ENCODE measurements at places on chromosomes 6 and 20.

GRCh38 chr20:40945754-40946450 is 82.7 kb upstream of the TOP1 start:
- DNase-seq: no peak

GRCh38 chr20:59456342-59457279 is 147.7 kb upstream of the PHACTR3 start:
- DNase-seq: no peak

DNA sequence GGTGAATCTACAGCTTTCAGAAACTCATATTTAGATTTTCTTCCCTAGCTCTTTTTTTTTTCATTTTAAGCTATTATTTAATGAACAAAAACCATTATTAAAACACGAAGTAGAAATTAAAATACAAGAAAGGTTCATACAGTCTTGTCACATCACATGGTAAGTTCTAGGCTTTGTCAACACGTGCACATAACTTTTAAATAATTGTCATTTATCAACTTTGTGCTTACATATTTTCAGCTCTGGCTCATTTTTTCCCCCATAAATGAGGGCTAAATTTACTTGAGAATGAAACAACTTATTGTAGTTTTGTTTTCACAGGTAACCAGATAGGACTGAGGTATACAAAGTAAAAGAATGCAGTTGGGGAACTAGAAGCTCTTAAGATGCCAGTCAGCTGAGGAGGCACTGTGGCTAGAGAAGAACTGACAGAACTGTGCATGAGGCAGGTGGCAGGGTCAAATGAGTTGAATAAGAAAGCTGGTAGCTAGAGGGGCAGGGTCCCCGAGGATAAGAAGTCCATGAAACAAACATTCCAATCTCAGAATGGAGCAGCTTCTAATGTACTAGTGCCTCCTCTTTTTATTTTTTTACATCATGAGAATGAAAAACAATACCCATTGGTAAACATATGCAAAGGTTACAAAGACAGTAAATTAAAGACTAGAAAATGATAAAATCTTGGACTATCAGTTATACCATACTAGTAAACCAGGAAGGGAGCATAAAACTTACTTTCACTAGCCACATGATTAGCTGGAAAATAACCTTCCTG is 141.5 kb downstream of the MYB start:
- DNase-seq: no peak

DNA sequence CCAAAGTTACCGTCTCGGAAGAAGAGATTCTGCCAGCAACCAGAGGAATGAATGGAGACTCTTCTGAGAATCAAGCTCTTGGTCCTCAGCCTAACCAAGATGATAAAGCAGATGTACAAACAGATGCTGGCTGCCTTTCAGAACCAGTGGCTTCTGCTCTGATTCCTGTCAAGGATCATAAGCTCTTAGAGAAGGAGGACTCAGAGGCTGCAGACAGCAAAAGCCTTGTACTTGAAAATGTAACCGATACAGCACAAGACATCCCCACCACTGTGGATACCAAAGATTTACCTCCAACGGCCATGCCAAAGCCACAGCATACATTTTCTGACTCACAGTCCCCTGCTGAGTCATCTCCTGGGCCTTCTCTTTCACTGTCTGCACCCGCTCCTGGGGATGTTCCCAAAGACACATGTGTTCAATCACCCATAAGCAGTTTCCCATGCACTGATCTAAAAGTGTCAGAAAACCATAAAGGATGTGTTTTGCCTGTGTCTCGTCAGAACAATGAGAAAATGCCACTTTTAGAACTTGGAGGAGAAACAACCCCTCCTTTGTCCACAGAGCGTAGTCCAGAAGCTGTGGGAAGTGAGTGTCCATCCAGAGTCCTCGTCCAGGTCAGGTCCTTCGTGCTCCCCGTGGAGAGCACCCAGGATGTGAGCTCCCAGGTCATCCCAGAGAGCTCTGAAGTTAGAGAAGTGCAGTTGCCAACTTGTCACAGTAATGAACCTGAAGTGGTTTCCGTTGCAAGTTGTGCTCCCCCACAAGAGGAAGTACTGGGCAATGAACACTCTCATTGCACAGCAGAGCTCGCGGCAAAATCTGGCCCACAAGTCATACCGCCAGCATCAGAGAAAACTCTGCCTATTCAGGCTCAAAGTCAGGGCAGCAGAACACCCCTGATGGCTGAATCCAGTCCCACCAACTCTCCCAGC is 109.6 kb downstream of the RTN4IP1 start:
- DNase-seq: peak; percentile 67

DNA sequence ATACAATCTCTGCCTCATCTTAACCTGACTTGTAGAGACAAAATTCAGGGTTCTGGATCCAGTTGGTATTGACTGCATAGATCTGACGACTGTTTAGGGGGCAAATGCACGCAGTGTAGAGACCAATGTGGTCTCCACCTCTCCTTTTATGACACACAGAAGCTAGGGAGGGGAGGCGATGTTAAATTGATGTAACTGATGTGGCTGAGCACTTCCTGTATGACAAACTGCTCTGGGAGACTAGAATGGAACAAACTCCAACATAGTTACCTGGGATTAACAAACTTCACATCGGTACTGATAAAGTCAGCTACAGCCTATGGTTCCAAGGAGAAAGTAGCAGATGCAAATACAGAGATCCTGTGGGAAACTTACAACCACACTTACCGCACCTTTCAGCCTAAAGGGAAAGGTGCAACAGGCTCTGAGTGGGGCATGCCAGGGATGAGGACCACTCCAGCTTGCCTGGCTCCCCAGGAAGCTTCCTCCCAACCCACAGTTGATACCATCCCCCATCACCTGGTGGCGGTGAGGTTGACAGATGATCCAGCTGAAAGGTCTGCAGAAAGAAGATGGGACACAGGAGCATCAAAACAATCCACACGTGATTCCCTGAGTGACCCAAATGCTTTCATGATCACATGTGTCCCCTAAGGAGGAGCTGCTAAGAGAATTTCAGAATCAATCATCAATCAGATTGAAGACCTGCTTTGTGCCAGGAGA is 60.6 kb upstream of the MRPS10 start:
- no peak for DNase-seq

DNA sequence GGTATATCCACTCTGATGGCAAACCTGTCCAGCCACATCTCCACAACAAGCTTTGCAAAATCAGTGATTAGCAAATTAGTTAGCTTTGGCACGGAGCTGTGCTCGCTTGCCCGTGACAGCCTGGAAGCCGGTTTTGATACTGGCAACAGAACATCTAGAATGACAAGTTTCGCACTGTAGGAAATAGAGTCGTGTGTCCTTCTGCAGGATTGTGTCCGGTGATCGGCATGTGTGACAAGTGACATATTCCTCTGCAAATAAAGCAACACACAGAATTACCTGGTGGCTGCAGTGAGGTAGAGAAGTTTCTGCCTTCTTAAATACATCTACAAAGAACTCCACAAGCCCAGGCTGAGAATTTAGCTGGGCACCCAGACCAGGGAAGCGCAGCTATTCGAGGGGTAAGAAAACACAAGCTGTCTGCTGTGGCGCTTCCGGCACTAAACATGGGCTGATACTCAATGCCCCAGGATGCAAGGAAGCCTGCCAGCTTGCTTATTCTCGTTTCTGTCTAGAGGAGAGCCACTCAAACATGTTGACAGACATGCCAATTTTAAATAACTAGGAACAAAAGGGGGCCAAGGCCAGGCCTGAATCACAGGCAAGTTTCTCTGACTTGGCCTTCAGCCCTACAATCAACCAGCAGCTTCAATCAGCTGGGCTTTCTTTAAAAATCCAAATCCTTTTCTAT is 22.2 kb downstream of the EIF2S2 start:
- no peak for DNase-seq

- no peak for DNase-seq
These were observed 37.4 kb upstream of the FAM135A start for GRCh38 chr6:70375882-70376281.

Measured in stimulated activated CD4-positive, alpha-beta T cell treated with anti-CD3 and anti-CD28 coated beads, Interleukin-4, amount 100 ng/mL, for 1 hour (primary cell).